Lower lobe of right lung (tissue), 2 donors: ENCODE measurements at places on chromosomes 11 and 22.

DNA sequence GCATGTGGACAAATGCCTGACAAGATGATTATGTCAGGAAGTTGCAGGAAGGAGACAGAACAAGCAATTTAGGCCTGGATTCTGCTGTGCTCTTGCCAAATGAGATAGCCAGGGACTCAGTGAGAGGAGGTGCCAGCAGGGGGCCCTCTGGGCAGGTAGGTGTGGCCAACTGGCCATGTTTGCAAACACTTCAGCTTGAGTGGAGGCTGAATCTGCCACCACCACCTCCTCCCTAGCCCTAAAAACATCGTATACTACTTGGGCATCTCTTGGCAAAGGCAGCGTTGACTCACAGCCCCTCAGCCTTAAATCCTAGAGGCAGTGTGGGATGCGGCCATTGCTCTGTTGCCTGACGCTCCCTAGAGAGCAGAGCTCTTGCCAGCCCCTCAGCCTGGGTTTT lies 95.1 kb upstream of the PLET1 start:
- no peak overlapping the region for H3K27ac ChIP-seq
- H3K36me3 ChIP-seq, result no peaks in the 10 kb centered on the region
- H3K27me3 ChIP-seq, result no peaks in the 10 kb centered on the region
- H3K4me3 ChIP-seq, result no peak overlapping the region
- peaks cover 4% of the 10 kb centered on the region for H3K4me1 ChIP-seq
- DNase-seq, result peak; percentile 56

- no peak for DNase-seq
- H3K4me3 ChIP-seq, result no peak overlapping the region
- no peak overlapping the region for H3K27ac ChIP-seq
- no peaks in the 10 kb centered on the region for H3K27me3 ChIP-seq
- peaks cover 4% of the 10 kb centered on the region for H3K4me1 ChIP-seq
Measured at GRCh38 chr11:94521684-94522083, 9.4 kb downstream of the C11orf97 start.

DNA sequence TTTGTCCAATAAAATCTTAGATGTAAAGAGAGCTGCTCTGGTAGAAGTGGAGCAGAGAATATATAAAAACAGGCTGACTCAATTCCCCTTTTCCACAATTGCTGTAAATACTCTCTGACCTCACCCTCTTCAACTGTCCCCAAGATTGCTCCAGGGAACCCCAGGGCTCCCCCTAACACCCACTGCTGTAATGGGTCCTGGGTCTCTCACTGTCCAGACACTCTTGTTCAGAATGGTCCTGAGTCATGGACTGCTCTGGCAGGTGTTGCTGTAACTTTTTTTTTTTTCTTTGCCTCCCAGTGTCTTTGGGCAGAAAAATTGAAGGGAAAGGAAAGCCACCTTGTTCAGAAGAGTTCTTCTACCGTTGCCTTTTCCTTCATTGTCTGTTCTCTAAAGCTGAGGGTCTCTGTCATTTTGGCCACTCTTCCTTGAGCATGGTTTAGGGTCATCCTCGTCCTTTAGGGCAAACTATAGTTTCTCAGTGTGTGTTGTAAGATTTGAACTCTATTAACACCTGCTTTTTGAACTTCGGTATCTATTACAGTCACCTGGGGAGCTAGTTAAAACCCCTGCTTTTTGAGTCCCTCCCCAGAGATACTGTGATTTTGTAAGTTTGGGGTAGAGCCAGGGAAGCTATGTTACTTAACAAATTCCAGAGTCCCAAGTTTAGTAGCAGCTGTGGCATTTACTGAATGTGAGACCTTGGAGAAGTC lies 209.5 kb downstream of the NAV2 start:
- peaks cover 9% of the 10 kb centered on the region for H3K4me1 ChIP-seq
- H3K27ac ChIP-seq, result no peak overlapping the region
- no peaks in the 10 kb centered on the region for H3K27me3 ChIP-seq

- H3K27ac ChIP-seq, result peak overlapping the region; percentile 72
- no peaks in the 10 kb centered on the region for H3K27me3 ChIP-seq
- DNase-seq, result no peak
- H3K4me1 ChIP-seq, result peaks cover 79% of the 10 kb centered on the region
Measured at GRCh38 chr11:57792870-57793269, 31.3 kb downstream of the CTNND1 start.

GRCh38 chr11:81496601-81497000 lies 1237.1 kb downstream of the FAM181B start:
- H3K4me3 ChIP-seq, result no peak overlapping the region
- no peaks in the 10 kb centered on the region for H3K27me3 ChIP-seq
- no peak overlapping the region for H3K27ac ChIP-seq
- DNase-seq, result no peak
- H3K36me3 ChIP-seq, result no peaks in the 10 kb centered on the region

DNA sequence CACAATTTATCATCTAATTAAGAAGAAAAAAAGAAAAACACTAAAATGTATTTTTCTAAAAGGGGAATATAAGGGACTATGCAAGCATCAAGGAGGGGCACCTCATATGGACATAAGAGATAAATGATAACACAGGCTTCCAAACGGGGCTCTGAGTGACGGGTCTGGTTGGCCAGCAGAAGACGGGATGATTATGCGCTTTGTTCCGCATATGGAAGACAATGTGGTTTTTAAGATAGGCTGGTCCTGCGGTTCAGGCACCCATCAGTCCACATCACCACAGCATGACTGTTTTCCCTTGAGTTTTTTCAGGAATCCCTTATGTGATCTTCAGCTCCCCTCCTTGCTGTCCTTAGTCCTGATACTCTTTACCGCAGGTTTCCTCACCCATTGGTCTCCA lies 404.6 kb downstream of the OPCML start:
- no peaks in the 10 kb centered on the region for H3K4me1 ChIP-seq
- peaks cover 6% of the 10 kb centered on the region for H3K27me3 ChIP-seq
- DNase-seq, result no peak
- no peaks in the 10 kb centered on the region for H3K36me3 ChIP-seq

DNA sequence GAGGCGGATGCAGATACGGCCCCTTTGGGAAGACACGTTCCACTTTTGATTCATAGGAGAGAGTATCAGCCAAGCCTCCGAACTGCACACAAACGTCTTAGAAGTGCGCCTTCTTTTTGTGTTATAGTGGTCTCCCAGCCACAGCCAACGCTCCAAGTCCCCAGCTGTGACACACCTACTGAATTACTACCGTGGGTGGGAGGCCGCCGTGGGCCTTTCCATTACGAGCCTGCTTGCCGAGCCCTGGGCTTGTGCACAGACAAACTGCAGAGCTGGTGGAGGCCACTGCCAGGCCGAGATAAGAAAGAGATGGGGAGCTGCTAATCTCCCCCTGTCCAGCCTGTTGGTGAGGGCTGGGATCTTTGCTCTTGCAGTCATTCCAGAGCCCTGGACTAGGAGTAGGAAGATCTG lies 761 bp downstream of the HMBS start:
- peaks cover 15% of the 10 kb centered on the region for H3K4me1 ChIP-seq
- peaks cover 23% of the 10 kb centered on the region for H3K36me3 ChIP-seq
- H3K27me3 ChIP-seq, result no peaks in the 10 kb centered on the region

- DNase-seq, result peak; percentile 59
- peak overlapping the region; percentile 73 for H3K27ac ChIP-seq
- H3K4me1 ChIP-seq, result peaks cover 51% of the 10 kb centered on the region
Measured at GRCh38 chr11:7571640-7572000, 57.8 kb downstream of the PPFIBP2 start.

DNA sequence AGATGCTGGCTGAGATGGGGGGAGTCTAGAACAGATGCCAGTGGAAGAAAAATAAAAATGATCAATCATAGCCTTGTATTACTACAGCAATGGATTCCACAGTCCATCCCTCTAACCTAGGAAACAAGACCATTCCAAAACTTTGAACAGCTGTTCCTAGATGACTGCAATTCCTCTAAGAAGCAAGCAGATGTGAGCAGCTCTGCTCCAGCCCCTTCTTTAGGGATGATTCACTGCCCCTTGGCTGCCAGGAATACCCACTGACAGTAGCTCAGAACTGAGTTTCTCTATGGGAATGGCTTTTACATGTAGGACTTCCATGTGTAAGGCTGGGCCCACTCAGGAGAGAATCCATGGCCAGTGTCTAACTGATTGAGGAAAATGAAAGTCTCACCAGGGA lies 943.9 kb downstream of the OPCML start:
- H3K27ac ChIP-seq, result no peak overlapping the region
- peaks cover 3% of the 10 kb centered on the region for H3K4me1 ChIP-seq
- no peak overlapping the region for H3K4me3 ChIP-seq
- DNase-seq, result no peak
- H3K36me3 ChIP-seq, result no peaks in the 10 kb centered on the region
- H3K27me3 ChIP-seq, result no peaks in the 10 kb centered on the region

DNA sequence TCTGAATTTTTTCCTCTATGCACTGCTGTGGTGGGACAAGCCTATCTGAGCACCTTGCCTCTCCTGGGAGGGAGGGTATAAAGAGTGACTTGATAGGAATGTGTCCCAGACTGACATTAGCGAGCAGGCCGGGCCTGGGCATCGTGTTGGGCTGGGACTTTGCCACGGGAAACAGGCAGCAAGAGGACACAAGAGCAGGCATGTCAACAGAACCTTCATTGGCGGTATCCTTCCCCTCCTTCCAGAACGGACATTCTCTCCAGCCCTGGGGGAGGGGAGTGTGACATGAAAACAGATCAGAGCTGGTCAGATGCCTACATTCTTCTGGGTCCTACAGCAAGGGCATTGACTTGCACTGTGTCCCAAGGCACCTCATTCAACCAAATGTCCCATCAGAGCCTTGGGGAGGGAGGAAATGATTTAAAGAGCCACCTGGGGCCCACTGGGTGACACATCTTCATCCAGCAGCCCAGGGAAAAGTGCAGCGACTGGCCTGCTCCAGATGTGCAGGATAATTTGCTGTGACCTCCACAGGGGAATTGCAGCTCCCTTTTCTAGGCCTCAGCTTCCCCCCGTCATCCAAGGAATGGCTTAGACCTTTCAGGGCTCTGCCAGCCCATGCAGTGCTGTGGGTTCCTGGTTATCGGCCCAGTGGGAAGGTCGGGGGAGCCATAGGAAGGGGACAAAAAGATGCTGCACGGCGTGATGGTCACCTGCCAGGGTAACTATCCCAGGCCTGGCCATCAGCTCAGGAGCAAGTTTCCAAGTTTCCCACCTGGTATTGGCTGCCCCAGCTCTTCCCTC lies 21.8 kb upstream of the UVRAG start:
- no peak overlapping the region for H3K4me3 ChIP-seq
- H3K27ac ChIP-seq, result no peak overlapping the region
- DNase-seq, result no peak
- no peaks in the 10 kb centered on the region for H3K27me3 ChIP-seq
- no peaks in the 10 kb centered on the region for H3K4me1 ChIP-seq

DNA sequence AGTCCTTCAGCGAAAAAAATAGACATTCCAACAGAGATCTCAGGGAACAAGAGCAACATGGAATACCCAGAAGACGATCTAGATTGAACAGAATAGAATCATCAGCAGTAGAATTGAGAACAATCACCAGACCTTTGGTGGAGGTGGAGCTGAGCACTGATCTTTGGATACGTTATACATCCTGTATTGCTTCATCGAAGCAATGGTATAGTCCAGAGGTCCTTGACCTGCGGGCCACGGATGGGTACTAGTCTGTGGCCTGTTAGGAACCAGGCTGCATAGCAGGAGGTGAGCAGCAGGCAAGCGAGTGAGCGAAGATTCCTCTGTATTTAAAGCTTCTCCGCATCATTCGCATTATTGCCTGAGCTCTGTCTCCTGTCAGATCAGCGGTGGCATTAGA lies 17.6 kb downstream of the LRRC55 start:
- no peak overlapping the region for H3K4me3 ChIP-seq
- H3K4me1 ChIP-seq, result peaks cover 20% of the 10 kb centered on the region
- no peak for DNase-seq
- no peaks in the 10 kb centered on the region for H3K36me3 ChIP-seq

GRCh38 chr22:27459999-27460398 lies 341.6 kb downstream of the MN1 start:
- no peak overlapping the region for H3K27ac ChIP-seq
- no peak for DNase-seq
- H3K4me3 ChIP-seq, result no peak overlapping the region
- H3K4me1 ChIP-seq, result no peaks in the 10 kb centered on the region
- no peaks in the 10 kb centered on the region for H3K36me3 ChIP-seq
- peaks cover 5% of the 10 kb centered on the region for H3K27me3 ChIP-seq

DNA sequence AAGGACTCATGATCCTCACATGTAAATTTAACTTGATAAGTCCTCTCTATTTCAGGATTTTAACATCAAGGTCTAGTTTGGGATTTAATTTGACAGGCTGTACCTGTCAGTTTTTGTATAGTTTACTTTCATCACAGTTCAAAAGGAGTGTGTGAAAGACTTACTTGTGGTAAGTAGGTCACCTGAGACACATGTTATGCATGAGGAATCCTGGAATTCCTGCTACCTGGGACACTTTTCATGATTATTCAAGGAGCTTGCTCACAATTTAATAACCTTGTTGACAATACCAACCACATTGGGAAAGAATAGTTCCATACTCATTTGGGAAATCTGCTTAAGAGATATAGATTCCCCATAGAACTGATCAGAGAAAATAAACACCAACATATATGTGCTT lies 15.8 kb upstream of the SLC36A4 start:
- no peak overlapping the region for H3K27ac ChIP-seq
- no peaks in the 10 kb centered on the region for H3K4me1 ChIP-seq
- no peak overlapping the region for H3K4me3 ChIP-seq
- no peaks in the 10 kb centered on the region for H3K27me3 ChIP-seq
- DNase-seq, result no peak

DNA sequence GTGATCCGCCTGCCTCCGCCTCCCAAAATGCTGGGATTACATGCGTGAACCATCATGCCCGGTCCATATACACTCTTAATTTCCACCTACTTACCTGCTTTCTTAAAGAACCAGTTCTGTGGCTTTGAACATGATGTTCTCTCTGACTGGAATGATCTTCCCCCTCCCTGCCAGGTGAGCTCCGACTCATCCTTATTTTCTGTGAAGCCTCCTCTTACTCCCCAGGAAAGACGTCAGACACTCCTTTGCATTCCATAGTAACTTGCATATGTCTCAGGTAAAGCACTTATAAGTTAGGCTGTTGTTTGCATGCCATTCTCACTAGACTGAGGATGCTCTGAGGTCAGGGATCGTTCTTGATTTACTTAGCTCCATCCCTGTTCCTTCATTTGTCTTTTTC lies 91.8 kb upstream of the RAB1B start:
- H3K4me3 ChIP-seq, result no peak overlapping the region
- H3K27ac ChIP-seq, result no peak overlapping the region
- no peak for DNase-seq

- no peaks in the 10 kb centered on the region for H3K27me3 ChIP-seq
- no peaks in the 10 kb centered on the region for H3K4me1 ChIP-seq
- H3K36me3 ChIP-seq, result no peaks in the 10 kb centered on the region
- H3K4me3 ChIP-seq, result no peak overlapping the region
Measured at GRCh38 chr11:37451903-37452302, 853.9 kb upstream of the RAG2 start.
